ENCODE measurements at places on chromosomes 4 and X.
A peak's percentile ranks its signal among the peaks of the same experiment; 100 is the strongest.

GRCh38 chr4:24319387-24319786, 265.0 kb downstream of the DHX15 start:
- no peak for DNase-seq

DNA sequence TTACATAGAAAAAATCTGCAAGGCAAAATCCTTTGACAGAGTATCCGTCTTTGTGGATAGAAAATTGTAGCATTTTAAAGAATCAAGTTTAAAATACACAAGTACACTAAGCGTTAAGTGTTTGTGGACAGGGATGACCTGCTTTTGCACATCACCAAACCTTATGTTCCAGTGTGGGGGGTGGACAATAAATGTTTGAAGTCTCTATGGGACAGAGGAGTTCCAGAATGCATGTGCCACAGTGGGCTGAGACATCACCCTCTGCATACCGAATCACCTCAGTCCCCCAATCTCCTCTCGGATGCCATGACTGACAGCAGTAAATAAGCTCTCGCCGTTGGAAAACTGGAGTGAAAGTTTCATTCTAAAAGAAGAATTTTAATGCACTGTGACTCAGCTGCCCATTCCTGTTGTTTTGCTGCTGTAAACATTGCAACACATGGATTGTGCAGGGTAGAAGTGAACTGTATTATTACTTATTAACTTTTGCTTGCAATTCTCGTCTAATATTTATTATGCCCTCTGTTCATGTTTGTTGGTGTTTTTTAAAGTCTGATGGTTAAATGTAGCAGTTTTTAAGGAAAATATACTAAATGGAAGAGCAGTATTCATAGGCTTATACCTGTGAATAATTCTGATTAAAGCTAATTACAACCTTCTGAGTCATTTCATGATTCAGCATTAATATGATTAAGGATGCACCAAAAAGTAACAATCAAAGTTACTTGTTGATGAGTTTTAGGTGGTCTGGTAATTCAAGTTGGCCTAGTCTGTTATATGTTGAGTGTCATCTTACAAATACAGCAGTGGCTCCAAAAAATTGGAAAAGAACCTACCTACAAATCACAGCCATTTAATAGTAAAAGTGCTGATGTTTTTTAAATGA, 24.0 kb downstream of the CDKN2AIP start:
- no peak for DNase-seq

- DNase-seq, result no peak
Observed at GRCh38 chrX:20479896-20480295, 213.2 kb upstream of the RPS6KA3 start.

DNA sequence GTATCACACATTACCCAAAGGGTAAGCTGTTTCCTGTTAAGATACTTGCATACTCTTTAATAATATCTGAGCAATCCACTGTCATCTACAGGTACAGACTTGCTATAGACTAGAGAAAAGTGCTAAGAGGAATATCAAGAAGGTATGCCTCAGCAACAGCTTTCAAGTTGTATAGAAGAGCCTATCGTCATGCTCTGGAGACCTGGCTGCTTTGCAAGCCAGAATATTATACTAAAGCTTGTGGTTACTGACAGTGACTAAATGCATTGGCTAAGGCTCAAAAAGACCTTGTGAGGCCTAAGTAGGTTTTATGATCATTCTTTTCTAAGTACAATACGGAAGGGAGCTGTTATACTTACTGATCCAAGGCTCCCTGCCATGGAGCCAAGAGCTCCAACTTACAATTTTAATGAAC, 11.3 kb downstream of the LAMP2 start:
- DNase-seq, result no peak

GRCh38 chr4:94621491-94622080, 136.2 kb upstream of the BMPR1B start:
- DNase-seq, result peak; percentile 36

- DNase-seq, result no peak
Observed at GRCh38 chr4:38866973-38867477, 581 bp upstream of the FAM114A1 start.

- DNase-seq, result no peak
Observed at GRCh38 chr4:185695743-185696142, 116.3 kb downstream of the SORBS2 start.

- DNase-seq, result no peak
Observed at GRCh38 chr4:11587797-11588196, 159.1 kb upstream of the HS3ST1 start.

DNA sequence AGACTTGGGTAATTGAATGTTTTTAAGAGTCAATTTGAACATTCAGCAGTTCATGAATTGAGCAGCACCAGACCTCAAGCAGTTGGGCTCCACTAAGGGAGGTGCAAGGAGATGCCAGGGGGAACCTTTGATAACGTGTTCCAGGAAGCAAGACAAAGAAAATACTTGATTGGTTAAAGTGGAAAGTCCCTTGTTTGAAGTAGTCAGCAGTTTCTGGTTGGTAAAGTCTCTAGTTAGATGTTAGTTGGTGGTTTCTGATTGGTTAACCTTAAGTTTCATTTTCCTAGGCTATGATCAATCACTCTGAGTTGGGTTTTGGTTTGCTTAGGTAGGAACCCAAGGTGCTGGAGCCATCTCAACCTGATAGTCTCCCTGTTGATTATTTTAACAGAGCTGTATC, 4.0 kb downstream of the HERC6 start:
- DNase-seq, result no peak

- peak; percentile 33 for DNase-seq
Observed at GRCh38 chr4:55397520-55398321, 2.0 kb downstream of the TMEM165 start.

DNA sequence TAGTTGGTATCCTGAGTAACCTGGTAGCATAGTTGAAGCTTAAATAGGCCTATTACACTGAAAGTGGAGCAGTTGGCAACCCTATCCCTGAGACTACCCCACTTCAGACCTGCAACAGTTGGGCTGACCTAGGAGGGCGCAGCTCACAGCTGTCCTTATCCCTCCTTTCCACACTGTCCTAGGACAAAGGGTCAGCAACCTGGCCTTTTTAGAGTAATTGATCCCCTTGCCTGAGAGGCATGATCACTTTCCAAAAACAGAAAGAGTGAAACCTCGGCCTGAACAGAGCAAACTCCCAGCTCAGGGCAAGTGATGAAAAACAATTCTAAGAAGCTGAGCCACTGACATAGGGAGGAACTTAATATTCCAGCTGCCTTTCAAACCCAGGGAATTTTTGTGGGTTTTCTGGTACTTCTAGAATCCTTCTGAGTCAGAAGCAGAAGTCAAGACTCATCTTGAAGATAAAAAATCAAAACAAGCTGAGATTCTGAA, 94.9 kb upstream of the MYOZ2 start:
- DNase-seq, result no peak

GRCh38 chrX:104309169-104309568, 54.4 kb upstream of the ESX1 start:
- no peak for DNase-seq

DNA sequence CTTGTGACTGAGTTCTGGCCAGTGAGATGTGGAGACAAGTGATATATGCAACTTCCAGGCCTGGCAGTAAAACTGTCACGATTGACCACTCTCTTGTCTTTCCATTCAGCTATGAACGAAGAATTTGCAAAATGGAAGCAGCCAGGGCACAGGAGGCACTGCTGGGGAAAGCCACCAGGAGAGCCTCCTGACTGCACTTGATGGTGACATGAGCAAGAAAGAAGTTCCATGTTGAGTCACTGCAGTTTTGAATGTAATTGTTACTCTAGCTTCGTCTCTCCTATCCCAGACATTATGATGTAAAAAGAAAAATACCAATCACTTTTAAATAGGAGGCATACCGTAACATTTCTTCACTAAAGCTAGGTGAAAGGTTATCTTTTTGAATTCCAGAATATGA, 32.4 kb upstream of the ZCCHC4 start:
- DNase-seq, result no peak

GRCh38 chr4:110508827-110509710, 33.1 kb downstream of the ENPEP start:
- no peak for DNase-seq

DNA sequence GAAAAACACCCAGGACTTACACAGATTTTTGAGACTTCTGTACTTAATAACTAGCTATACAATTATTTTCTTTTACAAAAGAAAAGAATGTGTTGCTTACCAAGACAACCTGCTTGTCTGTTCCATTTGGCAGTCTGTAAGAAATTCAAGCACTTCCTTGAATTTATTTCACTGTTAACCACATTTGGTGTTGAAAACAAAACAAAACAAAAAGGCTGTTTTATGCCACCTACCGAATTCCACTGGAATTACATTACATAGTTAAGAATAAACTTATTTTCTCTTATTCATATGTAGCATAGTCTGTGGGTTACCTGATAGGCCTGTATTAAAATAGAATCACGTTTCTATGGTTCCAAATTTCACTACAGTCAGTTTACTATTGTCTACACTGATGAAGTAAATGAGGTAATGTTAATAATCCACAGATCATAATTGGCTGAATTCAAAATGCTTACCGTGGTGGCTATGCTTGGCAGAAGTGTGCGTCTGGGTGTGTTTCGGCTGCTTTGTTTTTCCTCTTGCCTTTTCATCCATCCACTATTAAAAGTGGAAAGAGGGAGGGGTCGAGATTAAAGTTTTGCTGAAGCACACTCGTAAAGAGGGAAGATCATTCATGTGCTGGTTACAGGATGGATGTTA, at the start of gene TLR1:
Gene TLR1 (minus strand): TSS at position 138 of the 642 bp plus-strand sequence. CDS start 5,960 bp downstream, outside the sequence.
- no peak for DNase-seq

GRCh38 chr4:91502365-91502764, 801.4 kb upstream of the GRID2 start:
- no peak for DNase-seq

DNA sequence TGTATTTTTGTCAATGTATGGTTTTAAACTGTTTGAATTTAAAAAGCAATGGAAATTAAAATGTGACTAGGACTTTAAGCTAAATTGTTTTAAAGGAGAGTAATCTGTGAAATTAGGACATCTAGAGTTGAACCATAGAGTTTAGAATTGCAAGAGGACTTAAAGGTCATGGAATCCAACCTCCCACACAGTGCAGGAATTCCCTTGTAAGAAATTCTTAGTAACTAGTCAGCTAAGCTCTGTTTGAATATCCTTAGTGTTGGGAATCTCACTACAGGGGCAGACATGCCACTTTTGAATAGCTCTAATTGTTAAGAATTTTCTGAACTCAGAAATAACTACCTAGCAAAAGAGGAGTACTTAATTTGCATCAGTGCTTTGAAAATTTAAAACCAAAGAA, 292.9 kb downstream of the IL1RAPL1 start:
- DNase-seq, result no peak

DNA sequence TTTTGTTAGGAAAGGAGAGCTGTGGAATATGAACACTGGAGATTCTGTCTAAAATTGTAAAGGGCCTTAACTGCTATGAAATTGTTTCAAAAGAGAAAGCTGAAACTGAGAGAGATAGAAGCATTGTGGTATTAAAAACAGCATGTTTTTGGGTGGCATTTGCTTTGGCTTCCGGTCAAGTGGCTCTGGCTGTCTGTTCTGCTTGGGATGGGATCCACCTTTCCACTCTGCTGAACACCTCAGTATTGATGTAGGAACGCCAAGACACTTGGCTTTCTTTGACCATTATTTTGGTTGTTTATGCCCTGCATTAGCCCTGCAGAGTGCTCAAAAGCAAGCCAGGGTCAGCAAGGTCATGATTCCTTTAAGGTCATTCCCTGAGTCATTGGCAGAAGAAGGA, 199.7 kb downstream of the SLC4A4 start:
- DNase-seq, result peak; percentile 3

- DNase-seq, result no peak
Observed at GRCh38 chrX:101958139-101958538, 26.3 kb upstream of the ZMAT1 start.

GRCh38 chr4:972651-973424, 531 bp downstream of the DGKQ start:
- peak; percentile 50 for DNase-seq

GRCh38 chr4:115873048-115873447, 759.6 kb upstream of the NDST4 start:
- DNase-seq, result no peak
